ENCODE measurements at places on chromosomes 13 and 19. TPM values are rescaled to one million over a fixed set of nuclear protein-coding genes. Genes with fewer than 3 reads are reported as not detected.

Gene SERPINE3
- not detected for total RNA-seq

Gene SAE1
- 37.8 TPM for total RNA-seq

Gene BCAM
- 44.9 TPM for total RNA-seq

Gene PGLYRP2
- total RNA-seq: not detected

Gene CCL25
- total RNA-seq: not detected

Gene SULT2A1
- total RNA-seq: not detected

Gene SLC25A41
- not detected for total RNA-seq

Gene CCDC8
- total RNA-seq: 7.0 TPM

Gene TMIGD2
- total RNA-seq: 0.20 TPM

Gene LIG1
- total RNA-seq: 2.6 TPM

Gene KLF12
- 12.4 TPM for total RNA-seq

Gene RHPN2
- 1.0 TPM for total RNA-seq

Gene TBXA2R
- 1.9 TPM for total RNA-seq

Gene KLK2
- total RNA-seq: not detected

Gene KISS1R
- not detected for total RNA-seq

Gene UPK1A
- total RNA-seq: not detected

Gene BRME1
- total RNA-seq: 1.5 TPM

Gene RAD23A
- total RNA-seq: 424 TPM

Gene NLRP12
- 0.23 TPM for total RNA-seq

Gene VSIG10L
- total RNA-seq: 0.47 TPM

Gene LGALS4
- total RNA-seq: 1.3 TPM

Gene DNAJC15
- 9.4 TPM for total RNA-seq

Gene AKAP8
- 42.8 TPM for total RNA-seq

Gene ZNF324B
- 5.4 TPM for total RNA-seq

Data from psoas muscle (tissue), 8 donors.